ENCODE measurements at places on chromosomes 12 and 14.
A peak's percentile ranks its signal among the peaks of the same experiment; 100 is the strongest.

DNA sequence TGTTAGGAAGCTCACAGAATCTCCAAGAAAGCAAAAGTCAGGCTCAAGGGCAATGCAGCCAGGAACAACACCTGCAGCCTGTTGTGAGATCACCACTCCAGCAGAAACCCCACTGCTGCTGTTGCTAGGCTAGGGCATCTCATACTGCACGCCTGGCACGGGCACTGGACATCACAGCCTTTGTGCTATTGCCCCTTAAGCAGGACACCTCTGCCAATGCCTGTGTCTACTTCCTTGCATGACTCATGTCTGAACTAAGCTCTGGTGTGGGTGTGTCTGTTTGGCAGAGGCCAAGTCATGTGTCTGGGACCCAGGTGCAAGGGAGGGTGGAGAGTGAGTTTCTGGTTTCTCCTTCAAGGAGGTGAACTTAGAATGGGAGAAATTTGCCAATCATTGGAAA is 10.0 kb upstream of the DDX47 start:
- DNase-seq, result peak; percentile 31

DNA sequence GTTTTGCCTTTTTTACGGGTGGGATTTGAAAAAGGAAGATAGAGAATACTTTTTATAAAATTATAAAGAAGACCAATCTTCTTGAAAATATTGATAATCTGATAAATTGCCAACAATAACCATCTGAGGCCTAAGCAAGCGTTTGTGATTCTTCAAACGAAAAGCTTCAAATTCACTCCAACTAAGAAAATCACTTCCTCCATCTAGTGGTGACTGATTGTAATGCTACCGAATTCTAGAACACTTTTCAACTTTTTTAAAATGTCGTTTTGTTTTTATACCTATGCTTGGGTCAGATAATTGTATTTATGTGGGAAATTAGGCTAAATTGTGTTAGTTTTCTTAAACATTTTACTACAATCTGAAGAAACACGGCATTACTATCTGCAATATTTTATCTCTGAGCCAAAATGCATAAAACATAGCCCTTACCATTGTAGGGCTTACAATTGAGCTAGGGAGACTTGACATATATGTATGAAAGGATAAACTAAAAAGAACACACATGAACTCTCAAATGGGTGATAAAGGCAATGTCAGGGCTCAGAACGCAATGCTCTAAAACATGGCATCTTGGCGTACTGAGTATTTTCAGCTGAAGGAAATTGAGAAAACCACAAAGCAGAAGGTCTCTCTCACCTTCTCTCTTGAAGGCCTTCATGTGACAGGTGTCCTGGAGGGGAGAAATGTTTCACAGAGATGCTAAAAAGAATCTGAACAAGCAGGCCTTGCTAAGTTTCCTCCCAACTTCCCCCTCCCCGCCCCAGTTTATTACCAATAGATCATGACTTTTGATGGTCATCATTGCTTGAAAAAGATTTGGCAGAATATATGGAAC is 36.8 kb upstream of the G2E3 start:
- no peak for DNase-seq

DNA sequence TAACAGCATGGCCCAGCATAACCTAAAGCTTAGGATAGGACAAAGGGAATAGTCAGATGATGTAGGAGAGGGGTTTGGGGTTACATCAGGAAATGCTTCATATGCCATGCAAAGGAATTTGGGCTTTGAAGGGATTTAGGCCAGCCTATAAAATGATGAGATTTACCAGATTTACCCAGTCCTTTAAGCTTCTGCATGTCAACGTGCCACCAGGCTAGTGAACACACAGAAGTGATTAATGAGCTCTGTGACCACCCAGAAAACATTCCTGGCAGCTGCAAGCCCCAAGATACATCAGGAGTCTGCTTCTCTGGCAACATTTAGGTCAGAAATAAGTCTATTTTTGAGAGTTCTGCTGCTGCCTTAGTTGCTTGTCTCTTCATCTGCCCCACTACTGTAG is 118.3 kb downstream of the LRIG3 start:
- no peak for DNase-seq

DNA sequence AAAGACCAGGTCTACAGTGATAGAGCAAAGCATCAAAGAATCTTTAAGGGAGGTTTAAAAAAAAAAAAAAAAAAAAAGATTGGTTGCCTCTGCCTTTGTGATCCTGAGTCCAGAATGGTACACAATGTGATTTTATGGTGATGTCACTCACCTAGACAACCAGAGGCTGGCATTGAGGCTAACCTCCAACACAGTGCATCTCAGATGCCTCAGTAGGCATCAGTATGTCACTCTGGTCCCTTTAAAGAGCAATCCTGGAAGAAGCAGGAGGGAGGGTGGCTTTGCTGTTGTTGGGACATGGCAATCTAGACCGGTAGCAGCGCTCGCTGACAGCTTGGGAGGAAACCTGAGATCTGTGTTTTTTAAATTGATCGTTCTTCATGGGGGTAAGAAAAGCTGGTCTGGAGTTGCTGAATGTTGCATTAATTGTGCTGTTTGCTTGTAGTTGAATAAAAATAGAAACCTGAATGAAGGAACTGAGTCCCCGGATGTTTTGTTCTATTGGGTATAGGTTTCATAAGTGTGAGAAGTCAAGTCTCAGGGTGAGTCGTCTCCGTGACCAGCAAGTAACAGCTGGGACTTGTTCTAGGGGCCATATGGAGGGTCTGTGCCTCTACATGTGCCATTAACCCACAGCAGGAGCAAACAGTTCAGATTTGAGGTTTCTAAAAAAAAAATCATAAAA is 9.3 kb downstream of the PEBP1 start:
- no peak for DNase-seq

DNA sequence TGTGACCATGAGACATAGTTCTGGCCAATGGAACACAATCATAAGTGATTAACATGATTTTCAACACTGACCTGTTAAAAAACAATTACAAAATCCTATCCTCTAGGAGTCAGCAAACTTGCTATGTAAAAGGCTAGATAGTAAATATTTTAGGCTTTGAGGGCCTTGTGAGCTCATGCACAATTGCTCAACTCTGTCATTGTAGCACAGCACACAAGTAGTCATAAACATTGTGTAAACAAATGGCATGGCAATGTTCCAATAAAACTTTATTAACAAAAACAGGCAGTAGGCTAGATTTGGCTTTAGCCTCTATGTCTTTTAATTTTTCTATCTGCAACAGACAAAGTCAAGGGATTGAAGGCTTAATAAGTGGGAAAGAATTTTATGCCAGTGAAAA is 350.7 kb downstream of the C12orf50 start:
- no peak for DNase-seq

DNA sequence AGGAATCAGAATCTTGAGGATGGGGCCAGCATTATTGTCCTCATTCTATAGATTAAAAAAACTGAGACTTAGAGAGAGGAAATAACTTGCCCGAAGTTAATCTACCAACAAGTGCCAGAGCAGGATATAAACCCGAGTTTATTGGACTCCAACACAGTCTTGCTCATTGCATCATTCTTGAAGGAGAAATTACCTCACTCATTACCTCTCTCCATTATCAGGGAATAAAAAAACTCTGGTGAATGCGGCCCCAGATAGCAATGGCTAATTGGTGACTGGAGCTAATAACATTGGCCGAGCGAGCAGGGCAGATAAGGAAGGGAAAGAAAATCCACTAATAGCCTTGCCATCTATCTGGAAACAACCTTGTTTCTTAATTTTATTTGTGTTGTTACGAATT is 24.7 kb upstream of the TMED10 start:
- no peak for DNase-seq

DNA sequence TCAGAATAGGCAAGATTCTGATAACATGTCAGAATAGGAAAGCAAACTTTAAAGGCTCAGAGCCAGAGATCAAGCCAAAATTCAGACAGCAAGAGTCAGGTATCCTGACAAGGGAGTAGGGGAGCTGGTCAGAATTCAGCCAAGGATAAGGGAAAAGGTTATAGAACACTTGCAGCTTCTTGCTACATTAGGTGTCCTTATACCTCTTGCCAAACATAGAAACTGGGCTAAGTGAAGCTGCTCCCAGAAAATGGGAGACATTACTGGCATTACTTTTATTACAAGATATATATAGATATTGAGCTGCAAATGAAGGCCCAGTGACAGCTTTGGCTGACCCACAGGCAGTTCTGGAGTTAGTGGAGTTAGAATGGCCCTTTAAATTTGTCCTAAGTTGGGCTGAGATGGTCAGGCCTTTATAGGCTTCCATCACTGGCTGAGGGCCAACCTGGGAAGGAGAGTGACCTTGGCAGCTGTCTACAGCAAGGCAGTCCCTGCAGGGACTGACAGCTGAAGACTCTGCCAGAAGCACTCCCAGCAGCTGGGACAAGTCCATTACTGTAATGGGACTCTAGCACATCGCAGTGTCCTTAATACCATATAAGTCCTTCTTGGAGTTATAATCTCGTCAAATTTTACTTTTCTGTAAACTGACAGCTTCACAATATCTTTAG is 83.0 kb downstream of the LRRC9 start:
- DNase-seq, result no peak

GRCh38 chr14:60396718-60397343 is 89.0 kb downstream of the C14orf39 start:
- no peak for DNase-seq

DNA sequence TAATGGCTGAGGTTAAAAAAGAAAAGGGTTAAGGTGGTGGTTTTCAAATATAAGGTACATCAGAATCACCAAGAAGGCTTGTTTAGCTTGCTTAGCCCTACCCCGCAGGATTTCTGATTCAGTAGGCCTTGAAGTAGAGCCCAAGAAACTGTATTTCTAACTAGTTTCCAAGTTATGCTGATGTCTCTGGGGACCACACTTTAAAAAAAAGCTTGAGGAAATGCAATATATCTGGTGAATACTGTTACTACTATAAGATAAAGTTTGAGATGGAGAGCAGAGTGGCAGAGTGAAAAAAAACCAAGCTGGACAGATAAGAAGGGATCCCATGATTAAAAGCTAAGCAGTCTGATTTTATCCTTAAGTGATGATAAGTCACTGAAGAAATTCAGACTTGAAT is 18.3 kb upstream of the GXYLT1 start:
- DNase-seq, result no peak

DNA sequence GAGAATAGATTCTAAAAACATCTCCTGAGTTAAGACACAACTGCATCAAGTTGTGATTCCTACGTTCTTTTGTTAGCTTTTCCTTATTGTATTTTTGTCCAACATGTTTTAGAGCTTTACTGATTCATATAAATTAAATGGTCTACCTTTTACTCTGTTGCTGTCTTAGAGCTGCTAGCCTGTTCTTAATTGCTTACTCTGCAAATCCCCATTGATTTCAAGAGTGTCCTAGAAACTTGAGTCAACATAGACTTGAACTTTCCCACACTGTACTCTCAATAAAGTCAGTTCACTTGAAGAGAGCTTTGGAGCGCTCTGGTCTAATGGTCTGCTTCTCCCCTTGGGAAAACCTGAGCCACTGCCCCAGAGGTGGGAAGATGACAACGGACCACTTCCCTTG is 343.9 kb downstream of the CCER1 start:
- DNase-seq, result no peak

GRCh38 chr12:64332296-64332695 is 58.3 kb downstream of the C12orf56 start:
- no peak for DNase-seq

- peak; percentile 84 for DNase-seq
Measured at GRCh38 chr12:76348079-76348901, at the start of gene BBS10. Gene BBS10, minus strand, starts transcription at chr12:76348415. Its CDS starts 57 bp downstream, at chr12:76348358.

- DNase-seq, result no peak
Measured at GRCh38 chr14:29317423-29317822, 550.8 kb downstream of the FOXG1 start.

DNA sequence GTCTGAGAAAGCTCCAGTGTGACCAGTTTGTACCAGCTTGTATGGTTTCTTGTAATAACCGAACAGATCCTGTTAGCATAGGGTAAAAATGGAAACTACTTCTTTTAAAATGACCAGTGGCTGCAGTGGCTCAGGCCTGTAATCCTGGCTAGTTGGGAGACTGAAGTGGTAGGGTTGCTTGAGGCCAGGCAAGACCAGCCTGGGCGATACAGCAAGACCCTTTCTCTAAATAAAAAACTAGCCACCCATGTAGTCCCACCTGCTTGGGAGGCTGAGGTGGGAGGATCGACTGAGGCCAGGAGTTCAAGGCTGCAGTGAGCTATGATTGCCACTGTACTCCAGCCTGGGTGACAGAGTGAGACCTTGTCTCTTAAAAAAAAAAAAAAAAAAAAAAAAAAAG is 7.3 kb downstream of the PSEN1 start:
- no peak for DNase-seq
